ENCODE measurements at places on chromosomes 2 and 18. TPM values are rescaled to one million over a fixed set of nuclear protein-coding genes. Genes with fewer than 3 reads are reported as not detected.

Gene ABHD1
- 0.10 TPM for total RNA-seq

Gene SLC40A1
- 2.6 TPM for total RNA-seq

Gene IL1A
- 0.21 TPM for total RNA-seq

Gene LOXHD1
- 0.25 TPM for total RNA-seq

Gene SNED1
- 6.1 TPM for total RNA-seq

Gene SGPP2
- 0.55 TPM for total RNA-seq

Gene ALK
- total RNA-seq = not detected

Gene PELI1
- 25.6 TPM for total RNA-seq

Gene ST8SIA5
- total RNA-seq = not detected

Gene TUBA3E
- total RNA-seq = not detected

Gene ZNG1B
- 40.0 TPM for total RNA-seq

Gene PROKR1
- not detected for total RNA-seq

Gene INO80C
- 18.9 TPM for total RNA-seq

Gene MARS2
- total RNA-seq = 11.1 TPM

Gene CAPN14
- total RNA-seq = 0.12 TPM

Gene ERBB4
- total RNA-seq = not detected

Gene MYO5B
- not detected for total RNA-seq

Data from activated CD4-positive, alpha-beta T cell treated with anti-CD3 and anti-CD28 coated beads, Interleukin-2, amount 10 ng/mL, durations not matched to agents 7 days and 5 days (primary cell).